ENCODE measurements at places on chromosomes 12 and 14. TPM values are rescaled to one million over a fixed set of nuclear protein-coding genes. Genes with fewer than 3 reads are reported as not detected.

- no peak for DNase-seq
- peaks cover 32% of the 10 kb centered on the region for H3K4me1 ChIP-seq
- no peaks in the 10 kb centered on the region for H3K36me3 ChIP-seq
- no peak overlapping the region for H3K27ac ChIP-seq
- no peak overlapping the region for H3K4me3 ChIP-seq
- H3K27me3 ChIP-seq = peaks cover 15% of the 10 kb centered on the region
Observed at GRCh38 chr12:42507565-42507964, 82.0 kb downstream of the PRICKLE1 start.

GRCh38 chr12:104866291-104866690, 91.8 kb downstream of the SLC41A2 start:
- no peaks in the 10 kb centered on the region for H3K27me3 ChIP-seq
- DNase-seq = no peak
- H3K4me1 ChIP-seq = peaks cover 7% of the 10 kb centered on the region
- H3K36me3 ChIP-seq = no peaks in the 10 kb centered on the region
- H3K27ac ChIP-seq = no peak overlapping the region
- no peak overlapping the region for H3K4me3 ChIP-seq

DNA sequence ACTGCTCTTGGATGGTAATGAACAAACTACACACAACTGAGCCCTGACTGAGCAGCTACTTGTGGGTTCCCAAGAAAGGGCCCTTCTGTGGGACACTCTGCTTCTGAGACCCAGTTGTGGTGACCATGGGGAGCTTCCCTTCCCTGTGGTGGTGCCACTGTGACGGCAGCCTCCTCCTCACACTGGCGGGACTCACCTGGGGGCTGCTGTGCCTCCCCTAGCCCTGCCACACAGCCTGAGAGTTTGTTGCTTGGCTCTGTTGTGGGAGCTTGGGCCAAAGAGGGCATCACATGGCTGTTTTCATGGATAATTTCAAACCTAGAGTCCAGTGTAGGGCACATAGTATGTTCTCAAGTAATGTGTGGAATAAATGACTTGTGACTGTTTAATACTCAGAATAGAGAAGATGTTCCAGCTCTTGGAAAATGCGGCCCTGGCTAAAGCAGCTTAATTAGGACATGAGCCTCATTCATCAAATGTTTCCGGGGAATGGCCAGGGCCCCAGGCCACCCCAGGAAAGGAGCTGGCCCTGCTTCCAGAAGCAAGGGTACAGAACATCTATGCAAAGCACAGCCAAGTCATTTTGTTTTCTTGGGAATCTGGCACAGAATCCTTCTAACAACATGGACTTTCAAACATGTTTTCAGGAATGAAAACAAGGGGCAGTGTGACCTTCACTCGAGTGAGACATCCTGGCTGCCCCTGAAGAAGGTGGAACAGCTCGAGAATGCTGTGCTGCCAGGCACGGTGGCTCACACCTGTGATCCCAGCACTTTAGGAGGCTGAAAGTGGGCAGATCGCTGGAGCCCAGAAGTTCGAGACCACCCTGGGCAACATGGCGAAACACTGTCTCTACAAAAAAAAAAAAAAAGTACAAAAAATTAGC, 21.2 kb downstream of the ZFYVE21 start:
- peaks cover 17% of the 10 kb centered on the region for H3K36me3 ChIP-seq
- peaks cover 4% of the 10 kb centered on the region for H3K4me1 ChIP-seq
- H3K4me3 ChIP-seq = no peak overlapping the region
- H3K27me3 ChIP-seq = no peaks in the 10 kb centered on the region
- DNase-seq = no peak
- no peak overlapping the region for H3K27ac ChIP-seq

DNA sequence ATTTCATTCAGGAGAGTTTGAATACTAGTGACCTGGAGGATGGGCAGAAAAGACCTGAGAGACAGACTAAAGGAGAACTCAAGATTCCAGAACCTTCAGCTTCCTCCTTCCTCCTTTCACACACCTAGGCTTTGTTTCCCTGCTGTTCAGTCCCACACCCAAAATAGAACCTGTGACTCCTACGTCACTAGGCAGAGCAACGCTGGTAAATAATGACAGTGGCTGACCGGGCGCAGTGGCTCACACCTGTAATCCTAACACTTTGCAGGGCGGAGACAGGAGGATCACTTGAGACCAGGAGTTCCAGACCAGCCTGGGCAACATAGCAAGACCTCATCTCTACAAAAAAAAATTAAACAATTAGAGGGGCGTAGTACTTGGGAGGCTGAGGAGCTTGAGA, 166.4 kb upstream of the FKBP4 start:
- peaks cover 29% of the 10 kb centered on the region for H3K4me1 ChIP-seq
- no peak for DNase-seq
- no peak overlapping the region for H3K4me3 ChIP-seq

- peak within 1 kb of the TSS; percentile 84 for H3K4me3 ChIP-seq
- H3K36me3 ChIP-seq = peaks cover 9% of the 10 kb centered on the region
- DNase-seq = peak; percentile 72
- peak within 1 kb of the TSS; percentile 87 for H3K27ac ChIP-seq
Observed at GRCh38 chr12:6200256-6201212, at the start of gene CD9. Gene CD9, plus strand, starts transcription at chr12:6200400. Its CDS starts 100 bp downstream, at chr12:6200500.

The ZBTB39 gene
- 23.0 TPM for total RNA-seq

The BEST3 gene
- total RNA-seq = not detected

The SCNN1A gene
- total RNA-seq = 108 TPM

- DNase-seq = no peak
- H3K36me3 ChIP-seq = no peaks in the 10 kb centered on the region
- peaks cover 25% of the 10 kb centered on the region for H3K4me1 ChIP-seq
- no peak overlapping the region for H3K4me3 ChIP-seq
- peak overlapping the region; percentile 49 for H3K27ac ChIP-seq
Observed at GRCh38 chr14:99554184-99554583, 49.8 kb downstream of the CCDC85C start.

The SMOC1 gene
- total RNA-seq = 1.1 TPM

- H3K4me1 ChIP-seq = peaks cover 42% of the 10 kb centered on the region
- DNase-seq = no peak
- peaks cover 22% of the 10 kb centered on the region for H3K36me3 ChIP-seq
- H3K27me3 ChIP-seq = no peaks in the 10 kb centered on the region
- peak overlapping the region; percentile 79 for H3K27ac ChIP-seq
- no peak overlapping the region for H3K4me3 ChIP-seq
Observed at GRCh38 chr12:24933694-24934407, 15.1 kb downstream of the BCAT1 start.

GRCh38 chr12:68279227-68280054, 26.0 kb upstream of the IL22 start:
- H3K27ac ChIP-seq = no peak overlapping the region
- H3K27me3 ChIP-seq = no peaks in the 10 kb centered on the region
- no peak for DNase-seq

GRCh38 chr12:15272376-15272775, 49.9 kb upstream of the PTPRO start:
- no peaks in the 10 kb centered on the region for H3K36me3 ChIP-seq
- H3K27ac ChIP-seq = no peak overlapping the region
- H3K4me3 ChIP-seq = no peak overlapping the region
- H3K27me3 ChIP-seq = no peaks in the 10 kb centered on the region

DNA sequence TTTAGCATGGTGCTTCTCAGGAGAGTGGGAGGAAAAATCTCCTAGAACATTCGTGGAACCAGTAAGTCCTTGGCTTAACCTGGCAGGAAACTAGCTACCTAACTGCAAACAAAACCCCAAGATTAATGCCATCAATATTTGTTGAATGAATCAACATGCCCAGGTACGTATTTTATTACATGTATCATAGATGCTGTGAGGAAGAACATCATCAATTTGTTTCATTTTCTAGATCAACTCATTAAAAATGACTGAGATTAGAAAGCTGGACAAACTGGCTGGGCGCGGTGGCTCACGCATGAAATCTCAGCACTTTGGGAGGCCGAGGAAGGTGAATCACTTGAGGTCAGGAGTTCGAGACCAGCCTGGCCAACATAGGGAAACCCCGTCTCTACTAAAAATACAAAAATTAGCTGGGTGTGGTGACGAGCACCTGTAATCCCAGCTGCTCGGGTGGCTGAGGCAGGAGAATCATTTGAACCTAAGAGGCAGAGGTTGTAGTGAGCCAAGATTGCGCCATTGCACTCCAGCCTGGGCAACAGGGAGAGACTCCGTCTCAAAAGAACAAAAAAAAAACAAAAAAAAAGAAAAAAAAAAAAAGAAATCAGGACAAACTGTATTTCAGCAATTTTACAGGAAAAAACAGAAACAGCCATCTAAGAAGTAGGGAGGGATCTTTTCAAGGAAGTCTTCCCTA, 88.7 kb downstream of the NTN4 start:
- H3K4me3 ChIP-seq = no peak overlapping the region
- no peak for DNase-seq
- no peaks in the 10 kb centered on the region for H3K36me3 ChIP-seq
- H3K4me1 ChIP-seq = peaks cover 11% of the 10 kb centered on the region
- no peaks in the 10 kb centered on the region for H3K27me3 ChIP-seq

- H3K36me3 ChIP-seq = peaks cover 66% of the 10 kb centered on the region
- H3K4me3 ChIP-seq = no peak overlapping the region
- H3K27ac ChIP-seq = no peak overlapping the region
Observed at GRCh38 chr12:126883697-126884096, 1383.3 kb upstream of the TMEM132C start.

The OR4N5 gene
- total RNA-seq = not detected

- H3K4me3 ChIP-seq = no peak overlapping the region
- H3K27ac ChIP-seq = no peak overlapping the region
- H3K4me1 ChIP-seq = peaks cover 47% of the 10 kb centered on the region
- peaks cover 20% of the 10 kb centered on the region for H3K36me3 ChIP-seq
- no peak for DNase-seq
- H3K27me3 ChIP-seq = peaks cover 44% of the 10 kb centered on the region
Observed at GRCh38 chr14:56661478-56661877, 81.9 kb downstream of the TMEM260 start.

The ANO2 gene
- 4.0 TPM for total RNA-seq

GRCh38 chr14:75417674-75418073, 10.1 kb upstream of the JDP2 start:
- no peak overlapping the region for H3K4me3 ChIP-seq
- DNase-seq = no peak
- no peaks in the 10 kb centered on the region for H3K36me3 ChIP-seq
- no peak overlapping the region for H3K27ac ChIP-seq

DNA sequence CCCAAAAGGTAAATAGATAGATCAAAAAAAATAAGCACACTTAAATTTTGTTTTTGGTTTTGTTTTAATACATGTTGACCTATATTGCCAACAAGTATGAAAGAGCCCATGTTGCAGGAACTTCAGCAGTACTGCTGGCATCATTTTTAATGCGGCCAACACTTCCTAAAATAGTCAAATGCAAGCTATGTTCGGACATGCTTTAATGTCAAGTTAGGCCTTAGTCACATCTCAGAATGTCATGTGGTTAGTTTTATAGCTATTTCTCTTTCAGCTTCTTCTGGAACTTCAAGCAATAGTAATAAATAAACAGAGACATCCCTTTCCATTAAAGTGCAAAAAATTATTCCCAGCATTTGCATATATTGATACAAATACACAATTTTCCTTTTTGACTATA, 153.4 kb downstream of the PIK3C2G start:
- no peak for DNase-seq
- H3K4me1 ChIP-seq = peaks cover 8% of the 10 kb centered on the region
- H3K27ac ChIP-seq = no peak overlapping the region
- no peaks in the 10 kb centered on the region for H3K27me3 ChIP-seq
- H3K4me3 ChIP-seq = no peak overlapping the region
- H3K36me3 ChIP-seq = no peaks in the 10 kb centered on the region

- H3K27ac ChIP-seq = no peak overlapping the region
- H3K36me3 ChIP-seq = no peaks in the 10 kb centered on the region
- no peaks in the 10 kb centered on the region for H3K27me3 ChIP-seq
- no peak for DNase-seq
- H3K4me3 ChIP-seq = no peak overlapping the region
- H3K4me1 ChIP-seq = no peaks in the 10 kb centered on the region
Observed at GRCh38 chr12:77796775-77797174, 33.9 kb upstream of the NAV3 start.
